ENCODE measurements at places on chromosomes 5 and 9.

GRCh38 chr5:178486239-178486641 lies 104.0 kb downstream of the COL23A1 start:
- DNase-seq = no peak

DNA sequence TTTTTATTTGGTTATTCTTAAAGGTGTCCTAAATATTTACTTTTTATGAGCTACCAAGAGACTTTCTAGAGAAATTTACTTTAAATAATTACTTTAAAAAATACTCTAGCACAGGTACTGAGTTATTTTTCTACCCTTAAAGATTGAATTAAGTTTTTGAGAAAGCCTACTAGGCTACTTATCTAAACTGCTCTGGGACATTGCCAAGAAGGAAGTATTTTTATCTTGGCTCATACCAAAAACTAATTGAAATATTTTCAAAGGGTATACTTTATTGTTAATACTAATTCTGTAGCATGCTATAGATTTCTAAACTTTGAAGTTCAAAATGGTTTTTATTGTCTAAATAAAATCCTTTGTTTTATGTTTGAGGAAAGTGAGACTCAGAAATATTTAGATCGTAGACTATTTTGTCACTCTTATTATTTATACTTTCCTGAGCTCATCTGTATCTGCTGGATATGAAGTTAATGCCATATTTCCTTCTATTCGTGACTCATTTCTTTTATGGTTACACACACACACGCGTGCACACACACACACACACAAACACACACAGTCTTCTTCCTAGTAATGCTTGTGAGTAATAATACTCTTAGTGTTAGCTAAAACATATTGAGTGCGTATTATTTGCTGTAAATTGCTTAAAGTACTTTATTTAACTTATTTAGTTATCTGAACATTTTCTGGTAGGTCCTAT lies 89.5 kb downstream of the MAN2A1 start:
- no peak for DNase-seq

GRCh38 chr5:89613222-89613956 lies 730.4 kb upstream of the MEF2C start:
- no peak for DNase-seq

- DNase-seq = no peak
Measured at GRCh38 chr5:96857924-96858323, 18.4 kb upstream of the ERAP2 start.

GRCh38 chr5:109921735-109922380 lies 232.1 kb downstream of the MAN2A1 start:
- peak; percentile 67 for DNase-seq

GRCh38 chr5:147763791-147764525 lies 18.6 kb downstream of the JAKMIP2 start:
- no peak for DNase-seq

- DNase-seq = no peak
Measured at GRCh38 chr5:139273322-139273571, 20.3 kb upstream of the MATR3 start.

- DNase-seq = peak; percentile 77
Measured at GRCh38 chr5:126594748-126595485, at the start of gene ALDH7A1. TSS of gene ALDH7A1 (minus strand) at chr5:126595219. CDS start at chr5:126595198, 21 bp downstream.

DNA sequence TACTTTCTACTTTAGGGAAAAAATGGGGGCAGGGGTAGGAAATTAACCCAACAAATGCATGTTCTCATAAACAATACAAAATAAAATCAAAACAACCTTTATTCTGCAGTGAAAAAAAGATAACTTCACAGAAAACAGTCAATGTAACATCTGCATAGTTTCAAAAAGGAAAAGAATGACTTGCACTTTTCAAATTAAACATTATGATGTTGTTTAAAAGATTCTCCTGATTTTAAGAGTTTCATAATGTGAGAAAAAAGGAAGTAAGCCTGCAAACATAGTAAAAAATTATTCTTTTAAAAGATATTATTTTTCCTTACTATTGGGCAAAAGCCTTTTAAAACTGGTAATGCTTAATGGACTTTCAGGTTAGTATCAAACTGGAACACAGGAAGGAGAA lies 7.6 kb downstream of the C9orf72 start:
- no peak for DNase-seq

GRCh38 chr5:97049175-97049574 lies 93.2 kb downstream of the LIX1 start:
- DNase-seq = no peak

DNA sequence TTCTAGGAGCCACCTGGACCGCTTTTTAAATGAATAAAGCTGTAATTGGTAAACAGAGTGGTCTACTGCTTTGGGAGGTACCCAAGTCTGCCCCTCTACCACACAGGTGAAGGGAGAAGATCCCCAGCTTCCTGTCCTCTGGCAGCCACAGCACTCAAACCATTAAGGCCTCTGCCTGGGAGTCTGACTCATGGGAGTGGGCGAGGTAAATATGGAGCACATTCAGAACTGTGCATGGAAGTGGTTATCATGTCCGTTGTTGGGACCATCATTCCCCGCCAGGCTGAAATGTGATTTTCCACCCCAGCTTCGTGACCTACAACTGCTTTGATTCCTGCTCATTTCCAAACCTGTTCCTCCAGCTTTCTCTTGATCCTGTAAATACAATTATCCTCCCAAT lies 59.5 kb upstream of the ALDH1B1 start:
- DNase-seq = no peak

DNA sequence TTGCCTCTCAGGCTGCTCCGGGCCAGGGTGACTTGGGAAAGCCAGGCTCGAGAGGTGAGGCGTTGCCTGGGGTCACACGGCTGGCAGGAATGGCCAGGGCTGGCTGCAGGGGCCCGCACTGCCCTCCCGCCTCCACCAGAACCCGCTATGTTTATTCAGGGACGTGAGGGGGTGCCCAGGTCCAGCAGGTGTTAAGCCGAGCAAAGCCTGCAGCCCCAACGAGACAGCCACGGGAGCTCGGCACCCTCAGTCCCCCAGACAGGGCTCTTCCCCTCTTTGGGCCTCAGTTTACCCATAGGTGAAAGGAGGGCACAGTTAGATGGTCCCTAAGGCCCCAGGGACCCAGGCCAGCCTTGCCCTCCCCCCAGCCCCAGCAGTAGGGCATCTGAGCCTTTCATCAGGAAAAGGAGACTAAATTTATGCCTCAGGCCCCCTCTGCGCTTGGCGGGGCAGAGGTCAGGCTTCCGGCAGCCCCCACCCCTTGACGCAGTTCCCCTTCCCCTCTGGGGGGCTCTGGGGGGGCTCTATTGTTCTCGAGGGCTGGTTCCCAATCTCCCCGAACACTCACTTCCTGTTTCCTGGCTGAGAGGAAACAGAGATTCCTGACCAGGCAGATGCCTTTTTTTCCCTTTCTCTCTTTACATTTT lies 7.1 kb upstream of the EGFL7 start:
- DNase-seq = no peak

GRCh38 chr5:37501152-37501551 lies 122.0 kb downstream of the WDR70 start:
- DNase-seq = no peak

GRCh38 chr5:90408571-90409317 lies 812 bp downstream of the CETN3 start:
- DNase-seq = no peak

DNA sequence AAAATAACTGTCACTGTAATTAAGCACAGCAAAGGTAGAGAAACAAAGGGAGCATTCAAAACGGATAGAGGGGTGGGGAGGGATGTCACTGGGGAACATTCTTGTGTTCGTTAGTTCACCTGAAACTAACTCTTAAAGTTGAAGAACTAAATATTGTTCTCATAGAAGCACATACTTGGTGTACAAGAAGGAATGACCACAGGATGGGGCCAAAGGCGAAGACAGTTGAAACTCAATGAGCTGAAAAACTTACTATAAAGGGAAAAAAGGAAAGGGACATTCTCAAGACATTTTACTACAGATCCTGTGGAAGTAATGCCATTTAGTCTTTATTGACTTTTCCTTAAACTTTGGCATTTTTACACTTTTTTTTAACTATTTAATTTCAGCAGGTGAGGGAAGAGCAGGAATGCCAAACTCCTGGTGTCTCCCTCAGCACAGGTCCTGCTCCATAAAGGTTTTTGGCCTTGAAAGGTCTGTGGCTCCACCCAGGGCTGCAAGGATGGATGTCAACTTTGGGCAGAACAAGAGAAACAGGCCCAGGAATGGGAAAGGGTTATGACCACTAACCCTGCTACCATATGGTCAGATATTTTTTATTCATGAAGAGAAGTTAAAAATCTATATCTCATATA lies 197.6 kb upstream of the RASA1 start:
- DNase-seq = no peak

DNA sequence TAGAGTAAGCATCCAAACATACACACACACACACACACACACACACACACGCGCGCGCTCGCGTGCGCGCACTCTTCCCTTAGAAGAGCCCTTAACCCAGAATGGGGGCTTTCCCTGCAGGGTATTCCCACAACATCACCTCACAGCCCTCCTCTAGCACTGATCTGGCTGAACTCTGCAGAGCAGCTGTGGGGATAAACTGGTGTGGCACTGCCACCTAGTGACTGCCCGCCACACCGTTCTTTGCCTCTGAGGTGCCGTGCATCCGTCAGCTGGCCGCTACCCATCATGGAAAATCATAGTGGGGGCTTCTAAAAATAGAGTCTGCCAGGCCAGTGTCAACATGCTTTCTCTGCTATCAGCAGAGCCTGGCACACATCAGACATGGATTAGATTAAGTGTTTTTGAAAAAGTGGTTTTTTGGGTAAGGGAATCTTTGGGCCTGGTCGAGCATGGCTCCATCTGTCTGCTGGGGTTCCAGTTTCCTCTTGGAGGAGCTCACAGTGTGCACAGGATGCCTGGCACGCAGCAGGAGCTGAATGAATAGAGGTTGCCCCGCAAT lies 88.1 kb downstream of the KCNN2 start:
- DNase-seq = peak; percentile 57

- DNase-seq = no peak
Measured at GRCh38 chr5:121993191-121993590, 31.4 kb downstream of the SRFBP1 start.

DNA sequence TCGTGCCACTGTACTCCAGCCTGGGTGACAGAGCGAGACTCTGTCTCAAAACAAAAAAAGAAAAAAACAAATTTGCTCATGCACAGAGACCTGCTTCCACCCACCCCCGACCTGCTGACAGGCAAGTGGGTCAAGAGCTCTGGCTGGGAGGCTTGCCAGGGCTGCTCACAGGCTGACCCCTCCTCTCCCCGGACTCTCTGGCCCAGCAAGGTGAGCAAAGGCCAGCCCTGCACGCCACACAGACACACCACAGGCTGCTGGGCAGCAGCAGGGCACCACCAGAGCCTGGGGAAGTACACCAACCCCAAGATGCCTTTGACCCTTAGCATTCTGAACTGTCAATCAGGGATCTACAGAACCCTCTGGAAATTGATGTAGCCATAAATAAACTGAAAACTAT lies 29.2 kb downstream of the NSUN2 start:
- DNase-seq = no peak

- no peak for DNase-seq
Measured at GRCh38 chr9:13165236-13165945, 114.1 kb downstream of the MPDZ start.

GRCh38 chr9:4579001-4579400 lies 83.1 kb upstream of the PLPP6 start:
- no peak for DNase-seq

GRCh38 chr5:180313677-180314505 lies 22.0 kb upstream of the MAPK9 start:
- DNase-seq = no peak

DNA sequence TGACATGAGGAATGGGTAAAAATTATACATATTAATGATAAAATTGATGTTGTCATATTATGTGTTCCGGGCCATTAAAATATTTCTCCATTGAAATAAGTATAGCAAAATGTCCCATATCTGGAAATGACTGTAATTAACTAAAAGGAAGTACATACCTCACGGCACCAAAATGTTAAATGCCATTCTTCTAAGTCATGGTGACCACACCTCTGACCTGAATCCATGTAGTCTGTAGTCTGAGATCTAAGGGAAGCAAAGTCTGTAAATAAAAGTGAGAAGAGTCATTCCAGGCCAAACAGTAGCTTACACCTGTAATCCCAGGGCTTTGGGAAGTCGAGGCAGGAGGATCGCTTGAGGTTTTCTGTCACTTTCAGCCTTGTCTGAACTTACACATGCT lies 8.7 kb upstream of the GDA start:
- DNase-seq = no peak

DNA sequence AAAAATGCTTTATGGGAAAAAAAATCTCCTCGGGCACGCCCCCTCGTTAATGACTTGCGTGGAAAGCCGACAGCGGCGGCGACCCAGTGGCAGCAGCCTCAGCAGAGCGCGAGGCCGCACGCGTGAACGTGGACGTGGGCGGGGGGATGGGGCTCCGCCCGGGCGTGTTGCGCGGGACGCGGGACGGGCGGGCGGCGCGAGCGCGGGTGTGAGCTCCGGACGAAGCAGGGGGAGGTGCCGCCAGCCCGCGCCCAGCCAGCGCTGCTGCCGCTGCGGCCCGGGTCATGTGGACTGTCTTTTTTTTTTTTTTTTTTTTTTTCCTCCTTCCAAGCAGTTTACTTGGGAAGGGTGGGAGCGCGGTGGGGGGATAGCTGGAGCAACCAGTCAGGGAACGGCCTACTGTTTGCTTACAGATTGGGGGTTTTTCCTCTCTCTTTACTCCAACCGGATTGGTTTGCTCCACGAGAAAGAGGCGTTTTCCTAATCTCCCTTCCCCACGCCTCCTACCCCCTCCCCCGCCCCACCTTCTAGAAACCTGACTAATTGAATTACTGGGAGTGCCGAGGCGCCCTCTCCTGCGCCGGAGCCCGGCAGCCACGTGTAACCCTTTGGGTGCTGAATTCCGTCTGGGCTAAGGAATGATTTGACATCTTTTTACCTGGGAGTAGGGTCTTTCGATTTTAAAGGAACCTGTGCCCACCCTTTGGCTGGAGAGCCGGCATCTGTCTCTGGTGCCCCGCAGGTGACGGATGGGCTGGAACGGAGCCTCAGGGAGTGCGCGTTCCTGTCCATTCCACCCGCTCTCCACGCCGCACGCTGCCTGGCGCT lies 1.7 kb upstream of the EFNA5 start:
- DNase-seq = peak; percentile 59

DNA sequence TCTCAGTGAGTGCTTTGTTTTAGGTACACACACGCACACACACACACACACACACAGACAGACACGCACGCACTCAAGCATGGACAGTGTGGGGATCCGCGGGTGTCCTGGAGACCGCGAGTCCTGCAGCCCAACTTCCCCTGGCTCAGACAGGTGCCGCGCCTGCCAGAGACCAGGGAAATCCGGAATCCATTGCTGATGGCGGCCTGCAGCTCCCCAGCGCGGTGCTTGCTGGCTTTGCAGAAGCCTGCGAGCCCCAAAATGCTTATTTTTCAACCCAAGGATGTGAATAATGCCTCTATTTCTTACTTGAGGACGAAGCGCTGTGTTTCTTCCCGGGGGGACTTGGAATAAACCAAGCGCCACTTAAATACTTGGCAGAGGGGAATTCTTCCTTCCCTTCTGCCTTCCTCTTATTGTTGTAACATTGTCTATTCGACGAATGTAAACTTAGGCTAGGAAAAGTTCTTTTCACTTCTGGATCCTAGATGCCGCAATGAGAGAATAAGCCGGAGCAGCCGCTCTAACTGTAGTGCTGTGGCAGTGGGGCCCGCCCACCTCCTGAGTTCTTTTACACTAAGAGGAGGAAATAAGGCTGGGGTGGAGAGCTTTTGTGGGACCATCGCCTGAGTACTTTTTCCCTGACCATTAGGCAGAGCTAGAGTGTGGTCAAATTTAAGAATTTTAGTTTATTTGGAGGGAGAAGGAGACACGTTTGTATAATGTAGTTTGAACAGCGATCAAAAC lies 802 bp downstream of the ITGA2 start:
- peak; percentile 63 for DNase-seq

GRCh38 chr9:21796768-21797167 lies 5.7 kb upstream of the MTAP start:
- no peak for DNase-seq
